ENCODE measurements at places on chromosomes 13 and 19. TPM values are rescaled to one million over a fixed set of nuclear protein-coding genes. Genes with fewer than 3 reads are reported as not detected.

Gene BEST2
- total RNA-seq = not detected

Gene IRF2BP1
- 38.6 TPM for total RNA-seq

Gene FFAR2
- total RNA-seq = not detected

Gene WDR87
- not detected for total RNA-seq

Gene IL12RB1
- not detected for total RNA-seq

Gene HIF3A
- total RNA-seq = not detected

Gene KLK7
- not detected for total RNA-seq

Gene MIDN
- 42.4 TPM for total RNA-seq

Gene CEACAM3
- not detected for total RNA-seq

Gene RAB3A
- 1.1 TPM for total RNA-seq

Gene CEACAM16
- total RNA-seq = 0.08 TPM

Gene MEIOSIN
- total RNA-seq = not detected

Gene CCNA1
- total RNA-seq = 0.54 TPM

Gene PGPEP1
- 2.6 TPM for total RNA-seq

Gene RAB3D
- total RNA-seq = 2.4 TPM

Gene STK11
- total RNA-seq = 39.2 TPM

Gene LRRC25
- total RNA-seq = 0.05 TPM

Gene ARMC6
- 28.1 TPM for total RNA-seq

Gene TYROBP
- not detected for total RNA-seq

Gene TNNI3
- 7.7 TPM for total RNA-seq

Gene ABHD13
- 4.3 TPM for total RNA-seq
